ENCODE measurements at places on chromosomes 11 and 22.

DNA sequence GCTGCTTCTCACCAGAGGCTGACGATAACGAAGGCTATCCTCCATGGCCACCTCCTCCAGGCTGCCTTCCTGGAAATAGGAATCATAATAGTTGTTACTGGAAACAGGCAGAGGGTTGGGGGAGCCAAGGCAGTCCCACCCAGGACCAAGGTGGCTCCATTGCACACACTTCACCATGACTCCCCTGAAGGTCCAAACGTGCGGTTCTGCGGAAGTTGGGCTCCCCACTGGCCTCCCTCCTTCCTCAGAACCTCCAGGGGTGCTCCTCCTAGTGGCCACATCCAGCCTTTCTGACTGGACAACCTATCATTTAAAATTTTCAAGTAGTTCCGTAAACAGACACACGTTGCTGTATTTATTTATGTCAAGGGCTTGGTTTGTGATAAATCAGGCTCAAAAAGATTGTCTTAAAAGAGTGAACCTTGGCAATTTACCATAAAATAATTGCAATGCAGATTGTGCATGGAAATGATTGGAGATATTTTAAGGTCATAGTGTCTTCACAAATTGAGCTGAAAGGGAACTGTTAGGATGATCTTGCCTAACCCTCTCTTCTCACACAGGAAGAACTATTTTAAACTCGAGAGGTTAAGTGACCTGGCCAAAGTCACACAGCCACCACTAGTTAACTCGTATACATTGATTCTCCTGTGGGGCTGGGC lies 1.4 kb upstream of the TCN2 start:
- DNase-seq: peak; percentile 48

DNA sequence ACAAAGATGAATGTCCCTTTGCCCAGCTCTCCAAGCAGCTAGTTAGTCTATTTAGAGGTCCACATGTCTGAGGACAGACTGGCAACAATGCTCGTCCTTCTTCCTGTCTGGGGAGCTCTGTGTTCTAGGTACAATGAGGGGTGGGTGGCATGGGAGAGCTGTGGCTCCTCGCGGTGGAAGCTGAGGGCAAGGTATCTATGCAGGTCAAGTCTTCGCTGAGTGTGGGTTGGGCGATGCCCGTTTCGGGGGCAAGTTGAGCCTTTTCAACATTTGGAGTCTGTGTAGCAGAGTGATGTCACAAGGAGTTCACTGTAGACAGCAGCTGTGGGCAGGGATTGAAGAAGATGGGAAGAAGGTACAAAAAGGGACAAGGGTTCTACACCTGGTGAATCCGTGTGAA lies 163.2 kb downstream of the FEZ1 start:
- DNase-seq: no peak

DNA sequence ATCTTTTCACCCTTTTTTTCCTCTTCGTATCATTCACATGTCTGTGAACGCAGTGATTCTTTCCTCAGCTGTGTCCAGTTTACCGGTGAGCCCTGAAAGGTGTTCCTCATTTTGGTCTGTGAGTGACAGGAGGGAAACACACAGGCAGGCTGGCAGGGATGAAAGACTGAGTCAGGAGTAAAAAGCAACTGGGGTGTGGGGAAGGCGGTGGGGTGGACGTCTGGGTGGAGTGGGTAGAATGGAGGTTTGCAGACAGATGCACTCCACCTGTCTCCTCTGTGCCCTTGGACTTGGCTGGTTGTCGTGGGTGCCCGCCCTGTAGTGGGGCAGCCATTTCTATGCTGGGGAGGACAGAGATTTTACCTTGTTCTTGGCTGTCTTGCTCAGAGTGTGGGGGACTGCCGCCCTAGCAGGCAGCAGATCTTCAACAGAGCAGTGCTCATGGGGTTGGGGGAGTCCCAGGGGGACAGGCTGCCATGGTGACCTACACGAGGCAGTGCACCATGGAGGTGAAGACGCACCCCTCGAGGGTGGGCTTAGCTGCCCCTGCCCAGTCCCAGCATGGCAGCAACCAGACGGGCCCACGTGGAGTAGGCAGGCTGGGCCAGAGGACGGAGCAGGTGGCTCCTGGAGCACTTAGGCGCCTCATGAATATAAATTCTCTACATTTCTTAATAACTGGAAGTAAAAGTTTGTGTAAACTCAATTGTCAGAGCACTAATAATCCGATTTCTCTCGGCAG lies 603.7 kb downstream of the TBC1D22A start:
- no peak for DNase-seq

DNA sequence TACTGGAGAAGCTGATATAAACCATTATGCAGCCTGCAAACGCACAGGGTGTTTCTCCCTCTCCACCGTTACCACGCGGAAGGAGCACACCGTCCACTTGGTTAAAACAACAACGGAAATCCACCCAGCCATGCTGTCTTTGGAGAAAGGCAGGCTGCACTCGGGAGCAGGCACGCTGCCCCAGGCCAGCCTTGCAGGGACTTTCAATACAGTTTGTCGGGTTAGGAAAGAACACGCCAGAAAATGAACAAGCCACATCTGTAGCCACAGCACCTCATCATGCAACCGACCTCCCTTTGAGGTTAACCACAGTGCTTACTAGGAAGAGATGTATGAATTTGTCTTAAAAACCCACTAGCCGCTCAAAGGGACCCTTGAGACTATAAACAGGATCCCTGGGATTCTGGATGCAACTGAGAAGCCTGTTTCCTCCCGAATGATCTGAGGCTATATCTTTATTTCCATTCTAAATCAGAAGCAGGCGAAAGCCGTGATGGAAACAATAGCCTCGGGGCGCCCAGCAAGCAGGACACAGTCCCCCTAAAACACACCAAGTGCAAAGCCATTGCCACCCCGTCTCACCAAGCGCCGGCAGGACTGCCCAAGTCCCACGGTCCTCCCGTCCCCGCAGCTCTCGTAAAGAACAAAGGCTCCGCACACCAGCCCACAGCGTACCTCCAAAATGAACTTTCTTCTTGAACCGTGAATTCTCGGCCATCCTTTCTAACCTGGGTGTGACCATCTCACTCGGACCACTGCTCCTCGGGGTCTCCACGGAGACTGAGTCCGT lies 318.9 kb downstream of the CTTN start:
- no peak for DNase-seq

- no peak for DNase-seq
Observed at GRCh38 chr11:2122222-2122906, 16.8 kb downstream of the IGF2 start.

- no peak for DNase-seq
Observed at GRCh38 chr11:14584595-14584994, 59.0 kb upstream of the PDE3B start.

DNA sequence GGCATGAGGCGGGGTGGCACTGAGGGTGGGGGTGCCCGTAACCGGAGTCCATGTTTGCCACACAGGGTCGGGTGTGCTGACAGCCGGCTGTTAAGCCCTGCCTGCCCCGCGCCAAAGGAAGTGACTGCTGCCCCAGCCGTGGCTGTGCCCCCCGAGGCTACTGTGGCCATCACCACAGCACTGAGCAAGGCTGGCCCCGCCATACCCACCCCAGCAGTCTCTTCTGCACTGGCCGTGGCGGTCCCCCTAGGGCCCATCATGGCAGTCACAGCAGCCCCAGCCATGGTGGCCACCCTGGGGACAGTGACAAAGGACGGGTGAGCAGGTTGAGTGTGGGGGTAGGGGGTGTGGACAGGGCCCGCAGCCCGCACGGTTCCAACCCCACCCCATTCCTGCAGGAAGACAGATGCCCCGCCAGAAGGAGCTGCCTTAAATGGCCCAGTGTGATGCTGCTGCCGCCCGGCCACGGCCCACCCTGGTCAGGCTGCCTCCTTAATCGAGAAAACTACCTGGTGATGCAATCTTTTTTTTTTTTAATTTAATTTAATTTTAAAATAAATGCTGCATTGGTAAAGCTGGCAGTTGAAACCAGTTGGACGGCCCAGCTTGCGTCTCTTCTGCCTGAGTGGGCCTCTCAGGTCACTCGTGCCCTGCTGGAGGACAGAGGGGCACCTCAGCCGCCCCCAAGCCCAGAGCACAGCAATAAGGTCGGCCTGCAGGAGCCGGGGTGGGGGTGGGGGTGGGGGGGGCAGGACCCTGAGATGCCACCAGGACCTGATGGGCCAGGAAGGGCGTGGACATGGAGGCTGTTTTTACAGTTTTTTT lies 30.8 kb downstream of the SBF1 start:
- no peak for DNase-seq

- no peak for DNase-seq
Observed at GRCh38 chr22:48097723-48098122, 1335.3 kb downstream of the TBC1D22A start.

- no peak for DNase-seq
Observed at GRCh38 chr11:12109591-12110196, 696 bp upstream of the MICAL2 start.

DNA sequence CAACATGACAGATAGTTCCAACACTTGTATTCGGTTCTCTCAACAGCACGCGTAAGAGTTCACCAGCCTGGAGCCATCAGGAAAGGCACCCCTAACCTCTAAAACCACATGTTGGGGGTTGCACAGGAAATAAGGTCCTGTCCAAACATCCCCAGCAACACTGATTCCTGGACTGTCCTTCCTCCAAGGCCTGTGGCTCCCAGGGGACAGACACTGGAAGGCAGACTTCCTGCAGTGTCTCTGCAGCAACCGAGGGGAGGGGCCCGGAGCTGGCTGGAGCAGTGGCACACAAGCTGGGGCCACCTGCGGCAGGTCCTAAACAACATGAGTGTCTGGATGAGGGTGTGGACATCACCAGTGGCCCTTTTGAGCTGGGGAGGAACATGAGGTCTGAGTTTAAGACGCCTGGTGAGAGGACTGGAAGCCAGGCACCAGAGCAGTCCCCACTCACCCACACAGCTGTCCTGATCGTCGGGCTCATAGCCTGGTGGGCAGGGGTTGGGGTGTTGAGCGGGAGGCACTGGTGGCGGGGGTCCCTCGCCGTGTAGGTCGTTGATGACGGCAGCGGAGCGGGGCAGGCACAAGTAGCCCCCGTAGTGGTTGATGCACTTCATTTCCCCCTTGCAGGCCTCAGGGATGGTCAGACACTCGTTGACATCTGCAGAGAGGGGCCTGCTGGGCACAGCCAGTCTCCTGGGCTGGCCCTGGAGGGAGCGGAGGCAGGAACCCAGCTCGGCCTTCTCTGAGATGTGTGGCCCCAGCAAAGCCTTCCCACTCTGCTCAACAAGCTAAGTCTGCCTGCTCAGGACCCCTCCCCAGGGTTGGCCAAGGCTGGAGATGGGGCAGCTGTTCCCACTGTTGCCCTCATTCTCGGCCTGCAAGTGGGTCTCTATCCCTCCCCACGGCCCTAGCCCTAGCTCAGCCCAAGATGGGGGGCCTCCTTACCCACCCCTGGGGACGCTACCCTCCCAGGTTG lies 1.6 kb downstream of the EFEMP2 start:
- DNase-seq: no peak

DNA sequence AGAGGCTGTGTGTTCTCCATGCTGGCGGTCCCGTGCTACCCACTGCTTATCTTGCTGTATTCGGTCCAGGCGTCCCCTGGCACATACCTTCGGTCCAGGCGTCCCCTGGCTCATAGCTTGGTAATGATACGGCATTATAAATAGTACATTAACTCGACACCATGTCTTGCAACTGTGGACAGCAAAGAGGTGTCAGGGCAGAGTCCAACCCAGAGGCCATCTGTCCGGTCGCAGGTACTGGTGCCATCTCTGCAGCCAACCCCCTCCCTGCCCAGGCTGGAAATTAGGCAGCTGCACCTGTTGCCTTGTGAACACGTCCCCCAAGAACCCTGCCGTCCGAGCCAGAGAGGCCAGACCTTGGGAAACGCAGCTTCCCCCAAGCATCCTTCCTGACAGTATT lies 634.3 kb downstream of the BRD1 start:
- no peak for DNase-seq

DNA sequence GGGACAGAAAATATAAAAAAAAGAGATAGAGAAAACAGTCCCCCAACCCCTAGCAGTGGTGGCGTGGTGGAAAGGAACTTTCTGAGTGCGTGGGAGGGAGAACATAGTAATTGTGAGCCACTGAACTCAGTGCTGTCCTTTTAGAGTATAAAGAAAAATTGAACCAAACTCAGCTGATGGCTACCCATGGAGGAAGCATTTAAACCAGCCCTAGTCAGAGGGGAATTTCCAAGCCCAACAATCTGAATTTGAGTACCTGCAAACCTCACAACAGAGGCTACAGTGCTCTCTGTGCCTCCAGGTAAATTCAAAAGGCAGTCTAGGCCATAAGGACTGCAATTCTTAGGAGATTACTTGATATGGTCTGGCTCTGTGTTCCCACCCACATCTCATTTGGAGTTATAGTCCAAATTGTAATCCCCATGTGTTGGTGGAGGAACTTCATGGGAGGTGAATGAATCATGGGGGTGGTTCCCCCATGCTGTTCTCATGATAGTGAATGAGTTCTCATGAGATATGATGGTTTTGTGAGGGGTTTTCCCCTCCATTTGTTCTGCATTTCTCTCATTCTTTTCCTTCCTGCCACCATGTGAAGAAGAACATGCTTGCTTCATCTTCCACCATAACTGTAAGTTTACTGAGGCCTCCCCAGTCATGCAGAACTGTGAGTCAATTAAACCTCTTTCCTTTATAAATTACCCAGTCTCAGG lies 687.8 kb downstream of the FAM181B start:
- DNase-seq: no peak

DNA sequence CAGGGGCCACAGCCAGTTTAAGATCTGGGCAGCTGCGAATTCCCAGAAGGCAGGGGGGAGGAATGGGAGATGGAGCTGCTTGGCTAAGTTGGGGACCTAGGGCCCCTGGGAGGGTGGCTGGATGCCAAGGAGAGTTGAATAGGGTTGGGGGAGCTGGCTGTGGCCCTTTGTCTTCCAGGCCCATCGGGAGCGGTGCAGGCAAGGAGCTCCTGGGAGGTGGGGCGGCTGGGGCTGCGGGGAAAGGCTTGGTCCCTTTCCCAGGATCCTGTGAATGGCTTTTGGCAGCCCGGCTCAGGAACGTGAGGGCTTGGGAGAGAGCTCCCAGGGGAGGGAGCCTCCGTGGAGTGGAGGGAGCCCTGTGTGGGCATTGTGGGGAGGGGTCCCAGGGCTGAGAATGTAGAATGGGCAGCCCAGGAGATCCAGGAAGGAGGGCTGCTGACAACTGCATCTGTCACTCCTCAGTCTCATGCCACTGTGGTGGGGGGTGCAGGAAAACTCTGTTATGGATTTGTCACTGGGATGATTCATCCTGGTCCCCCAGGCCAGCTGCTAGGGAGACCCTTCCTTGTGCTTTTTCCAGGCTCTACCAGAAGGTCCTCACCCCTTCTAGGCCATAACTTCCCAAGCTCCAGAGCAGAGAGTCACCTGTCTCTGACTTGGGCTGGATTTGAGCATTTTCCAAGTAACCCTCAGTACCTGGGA lies 6.0 kb downstream of the FREY1 start:
- DNase-seq: peak; percentile 75

DNA sequence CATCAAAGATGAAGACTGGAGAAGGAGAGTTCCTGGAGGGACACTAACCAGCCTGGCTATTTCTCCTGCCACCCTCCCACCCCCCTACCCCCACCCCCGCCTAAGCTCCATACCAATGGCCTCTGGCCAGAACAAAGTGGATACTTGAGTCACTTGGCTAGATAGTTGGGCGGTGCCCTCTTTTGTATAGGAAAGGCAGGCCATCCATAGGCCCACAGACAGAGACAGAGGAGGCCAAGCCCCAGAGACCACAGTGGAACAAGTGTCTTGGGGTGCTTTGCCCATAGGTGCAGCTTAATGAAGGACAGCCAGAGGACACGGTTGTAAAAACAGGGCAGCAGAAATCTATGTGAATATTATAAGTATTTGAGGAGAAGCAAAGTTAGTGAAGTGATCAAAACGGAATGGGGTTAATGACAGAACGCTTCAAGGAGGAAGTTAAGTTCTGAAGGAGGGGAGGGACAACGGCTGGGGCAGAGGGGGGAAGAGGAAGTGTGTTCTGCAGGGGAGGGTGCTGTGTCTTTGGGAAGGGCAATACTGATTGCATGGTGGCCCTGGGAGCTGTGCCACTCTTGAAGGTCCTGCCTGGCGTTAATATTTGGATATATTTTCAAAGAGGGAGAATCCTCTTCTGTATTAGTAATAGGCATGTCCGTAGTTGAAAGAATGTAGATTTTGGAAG lies 32.7 kb downstream of the FLI1 start:
- peak; percentile 42 for DNase-seq
